Endothelial cell of coronary artery (primary cell): ENCODE measurements at places on chromosomes 7 and 10. TPM values are rescaled to one million over a fixed set of nuclear protein-coding genes. Genes with fewer than 3 reads are reported as not detected.

Gene UTF1
- total RNA-seq = not detected in 2 replicates

Gene CELF2
- total RNA-seq = 10.5 and 12.0 TPM in 2 replicates

Gene LGI1
- total RNA-seq = not detected in 2 replicates

Gene KCNH2
- under 0.01 TPM in 1 of 2 replicates, not detected in the other for total RNA-seq

Gene IGF2BP3
- 58.2 and 110 TPM in 2 replicates for total RNA-seq

Gene DPP6
- not detected in 2 replicates for total RNA-seq

Gene MYH16
- 0.38 and 0.72 TPM in 2 replicates for total RNA-seq

Gene HYCC1
- 45.7 and 77.7 TPM in 2 replicates for total RNA-seq

Gene MMD2
- total RNA-seq = not detected in 2 replicates

Gene POLR3A
- total RNA-seq = 17.6 and 22.4 TPM in 2 replicates

Gene PYROXD2
- 4.9 and 6.2 TPM in 2 replicates for total RNA-seq

Gene HOXA6
- total RNA-seq = 0.36 and 1.3 TPM in 2 replicates

Gene PIP
- total RNA-seq = not detected in 2 replicates

Gene BMPER
- total RNA-seq = 0.45 and 8.8 TPM in 2 replicates

Gene TDRD1
- not detected in 2 replicates for total RNA-seq

Gene SPDYE2B
- not detected in 2 replicates for total RNA-seq

Gene CRTAC1
- total RNA-seq = 0.28 and 1.2 TPM in 2 replicates

Gene FAM180A
- total RNA-seq = 0.66 TPM in 1 of 2 replicates, not detected in the other

Gene CNPY1
- total RNA-seq = not detected in 2 replicates

Gene HPS6
- total RNA-seq = 26.4 and 31.1 TPM in 2 replicates

Gene OR6V1
- not detected in 2 replicates for total RNA-seq

Gene MTPN
- 113 and 143 TPM in 2 replicates for total RNA-seq

Gene NPFFR1
- total RNA-seq = not detected in 2 replicates

Gene VSTM4
- 0.09 and 0.27 TPM in 2 replicates for total RNA-seq

Gene ARHGAP22
- total RNA-seq = 54.2 and 72.1 TPM in 2 replicates

Gene NEBL
- total RNA-seq = 3.1 and 4.5 TPM in 2 replicates

Gene OR2A7
- total RNA-seq = under 0.01 and 0.09 TPM in 2 replicates

Gene LIPJ
- under 0.01 TPM in 1 of 2 replicates, not detected in the other for total RNA-seq

Gene INSIG1
- 18.3 and 26.5 TPM in 2 replicates for total RNA-seq

Gene SRI
- 143 and 152 TPM in 2 replicates for total RNA-seq

Gene CDNF
- total RNA-seq = 0.36 and 0.47 TPM in 2 replicates

Gene SPAM1
- total RNA-seq = not detected in 2 replicates

Gene GTF2IRD1
- 5.6 and 6.8 TPM in 2 replicates for total RNA-seq

Gene RSPH10B
- under 0.01 and 0.09 TPM in 2 replicates for total RNA-seq

Gene TBC1D12
- 7.8 and 12.0 TPM in 2 replicates for total RNA-seq

Gene ANXA11
- total RNA-seq = 27.2 and 39.8 TPM in 2 replicates

Gene SPDYE2
- not detected in 2 replicates for total RNA-seq

Gene VSTM2A
- total RNA-seq = not detected in 2 replicates

Gene ERVW-1
- total RNA-seq = not detected in 2 replicates

Gene PTCD1
- 4.0 and 5.9 TPM in 2 replicates for total RNA-seq

Gene SDHAF3
- total RNA-seq = 3.8 and 5.5 TPM in 2 replicates

Gene PNLIP
- not detected in 2 replicates for total RNA-seq

Gene PDE6C
- not detected in 2 replicates for total RNA-seq

Gene CPXM2
- 0.45 and 5.1 TPM in 2 replicates for total RNA-seq

Gene UCMA
- not detected in 2 replicates for total RNA-seq

Gene TMEM130
- not detected in 2 replicates for total RNA-seq

Gene ASZ1
- total RNA-seq = not detected in 2 replicates

Gene IFIT1B
- total RNA-seq = not detected in 2 replicates

Gene GRID2IP
- total RNA-seq = under 0.01 TPM in 1 of 2 replicates, not detected in the other

Gene TBXAS1
- 4.2 TPM in 2 replicates for total RNA-seq

Gene RAPGEF5
- 131 and 142 TPM in 2 replicates for total RNA-seq

Gene GDF10
- total RNA-seq = not detected in 2 replicates
